Stimulated activated CD4-positive, alpha-beta T cell treated with anti-CD3 and anti-CD28 coated beads, Interleukin-2, amount 100 ng/mL, for 24 hours (primary cell): ENCODE measurements at places on chromosomes 13 and 19.

DNA sequence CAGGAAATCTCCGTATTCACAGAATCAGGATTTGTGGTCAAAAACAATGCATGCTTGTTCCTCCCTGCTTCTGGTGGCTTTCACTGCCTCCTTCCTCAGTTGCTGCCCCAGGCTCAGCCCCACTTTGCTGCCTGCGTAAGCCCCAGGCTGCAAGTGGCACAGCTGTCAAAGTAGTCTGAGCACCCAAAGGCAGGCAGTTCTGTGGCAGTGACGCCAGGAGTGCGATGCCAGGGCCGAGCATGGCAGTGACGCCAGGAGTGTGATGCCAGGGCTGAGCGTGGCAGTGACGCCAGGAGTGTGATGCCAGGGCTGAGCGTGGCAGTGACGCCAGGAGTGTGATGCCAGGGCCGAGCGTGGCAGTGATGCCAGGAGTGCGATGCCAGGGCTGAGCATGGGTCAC is 77.3 kb upstream of the GPR183 start:
- no peak for DNase-seq

DNA sequence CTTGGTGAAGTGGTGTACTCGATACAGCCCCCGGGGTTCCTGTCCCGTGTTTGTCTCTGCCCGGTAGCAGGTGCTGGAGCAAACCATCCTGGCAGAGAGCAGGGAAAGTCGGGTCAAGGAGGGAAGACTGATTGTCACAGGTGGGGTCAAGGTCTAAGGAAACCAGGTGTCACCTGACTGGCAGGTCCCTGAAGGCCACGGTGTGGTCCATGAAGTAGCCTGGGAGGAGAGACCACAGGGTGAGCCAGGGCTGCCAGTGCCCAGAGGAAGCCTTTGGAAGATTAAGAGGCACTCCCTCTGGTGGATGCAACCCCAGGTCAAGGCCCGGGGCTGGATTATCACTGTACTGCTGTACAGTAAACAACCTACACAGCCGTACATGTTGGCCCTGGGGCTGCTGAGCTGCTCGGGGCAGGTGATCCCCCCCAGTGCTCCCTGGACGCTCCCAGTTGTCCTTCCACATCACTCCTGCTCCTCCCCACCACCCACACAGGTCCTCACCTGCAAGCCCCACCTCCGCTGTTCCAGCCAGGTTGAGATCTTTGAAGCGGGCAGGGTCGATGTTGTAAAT is 6.0 kb upstream of the CCER2 start:
- no peak for DNase-seq

DNA sequence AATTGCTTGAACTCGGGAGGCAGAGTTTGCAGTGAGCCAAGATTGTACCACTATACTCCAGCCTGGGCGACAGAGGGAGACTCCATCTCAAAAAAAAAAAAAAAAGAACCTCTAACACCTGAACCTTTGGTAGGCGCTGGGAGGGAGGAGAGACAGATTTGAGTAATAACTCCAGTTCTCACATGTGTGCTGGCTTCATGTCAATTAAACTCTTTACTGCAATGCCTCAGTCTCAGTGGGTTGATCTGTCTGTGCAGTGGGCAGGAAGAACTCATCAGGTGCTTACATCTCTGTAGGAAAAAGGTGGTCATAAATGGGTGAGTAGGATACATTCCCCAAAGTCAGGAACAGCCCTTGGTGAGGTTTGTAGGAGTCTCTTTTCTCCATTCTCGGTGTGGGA is 85.1 kb upstream of the ABCC4 start:
- DNase-seq: no peak

- DNase-seq: no peak
Observed at GRCh38 chr19:6213696-6214641, 65.8 kb downstream of the MLLT1 start.

DNA sequence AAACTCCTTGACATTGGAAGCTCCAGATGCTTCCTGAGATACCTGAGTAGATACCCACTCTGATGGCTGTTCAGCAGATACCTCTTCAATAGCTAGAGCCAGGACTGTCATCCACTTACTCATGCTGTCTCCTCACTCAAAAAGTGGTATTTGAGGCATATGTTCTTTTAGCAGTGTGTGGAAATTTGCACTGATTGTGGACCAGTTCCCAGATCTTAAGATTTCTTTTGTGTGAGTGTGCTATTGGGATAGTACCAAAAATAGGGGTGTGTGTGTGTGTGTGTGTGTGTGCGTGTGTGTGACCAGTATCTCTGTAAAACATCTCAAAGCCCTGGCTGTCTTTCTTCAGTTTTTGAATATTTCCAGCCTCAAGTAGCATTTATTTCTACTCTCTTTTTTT is 108.3 kb downstream of the SLITRK5 start:
- DNase-seq: no peak
